ENCODE measurements at places on chromosomes 2 and 18. TPM values are rescaled to one million over a fixed set of nuclear protein-coding genes. Genes with fewer than 3 reads are reported as not detected.

GPR45 gene
- not detected for total RNA-seq

GLI2 gene
- total RNA-seq = not detected

FSIP2 gene
- under 0.01 TPM for total RNA-seq

REEP1 gene
- not detected for total RNA-seq

SLC4A3 gene
- 3.3 TPM for total RNA-seq

KCNG2 gene
- not detected for total RNA-seq

ITPRIPL1 gene
- under 0.01 TPM for total RNA-seq

CYP1B1 gene
- total RNA-seq = 27.6 TPM

FABP1 gene
- total RNA-seq = not detected

CDK15 gene
- 1.7 TPM for total RNA-seq

GEN1 gene
- 26.8 TPM for total RNA-seq

B3GNT7 gene
- under 0.01 TPM for total RNA-seq

SRSF7 gene
- total RNA-seq = 58.2 TPM
